ENCODE measurements at places on chromosomes 11 and 22.
A peak's percentile ranks its signal among the peaks of the same experiment; 100 is the strongest.

DNA sequence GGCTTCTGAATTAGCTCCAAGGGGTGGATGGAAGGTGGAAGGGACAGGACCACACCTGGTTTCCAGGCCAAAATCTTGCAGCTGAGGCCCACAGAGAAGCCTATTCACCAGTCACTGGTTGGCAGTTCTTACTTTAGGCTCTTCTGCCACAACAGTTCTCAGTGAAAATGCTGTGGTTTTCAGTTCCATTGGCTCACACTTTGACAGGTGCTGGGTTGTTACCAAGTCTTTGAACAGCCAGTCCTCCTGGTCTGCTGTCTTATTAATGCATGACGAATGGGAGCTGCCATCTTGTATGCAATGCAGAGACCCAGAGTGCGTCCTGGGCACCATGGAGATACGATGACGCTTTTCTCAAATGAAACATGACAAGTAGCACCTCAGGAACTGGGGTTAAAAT lies 232.0 kb upstream of the ZBED5 start:
- no peak for DNase-seq

GRCh38 chr11:44834846-44835245 lies 108.1 kb downstream of the TSPAN18 start:
- DNase-seq: no peak

DNA sequence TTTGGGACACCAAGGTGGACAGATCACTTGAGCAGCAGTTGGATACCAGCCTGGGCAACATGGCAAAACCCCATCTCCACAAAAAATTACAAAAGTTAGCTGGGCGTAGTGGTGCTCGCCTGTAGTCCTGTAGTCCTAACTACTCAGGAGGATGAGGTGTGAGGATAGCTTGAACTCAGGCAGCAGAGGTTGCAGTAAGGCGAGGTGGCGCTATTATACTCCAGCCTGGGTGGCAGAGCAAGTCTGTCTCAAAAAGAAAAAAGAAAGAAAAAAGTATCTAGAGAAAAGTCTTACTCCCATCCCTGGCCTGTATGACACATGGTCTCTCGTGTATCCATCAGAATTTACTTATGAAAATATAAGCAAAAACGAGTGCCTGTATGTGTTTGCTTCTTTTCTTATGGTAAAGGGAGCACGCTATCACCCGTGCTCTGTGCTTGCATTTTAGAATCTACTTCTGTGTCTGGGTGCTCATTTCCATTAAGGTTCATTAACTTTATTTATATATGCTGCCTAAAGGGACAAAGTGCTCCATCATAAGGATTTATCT lies 15.4 kb upstream of the CPT1A start:
- no peak for DNase-seq

GRCh38 chr11:78927511-78927910 lies 352.8 kb upstream of the NARS2 start:
- no peak for DNase-seq

- DNase-seq: no peak
These were observed 30.6 kb downstream of the KIRREL3 start for GRCh38 chr11:126969865-126970479.

DNA sequence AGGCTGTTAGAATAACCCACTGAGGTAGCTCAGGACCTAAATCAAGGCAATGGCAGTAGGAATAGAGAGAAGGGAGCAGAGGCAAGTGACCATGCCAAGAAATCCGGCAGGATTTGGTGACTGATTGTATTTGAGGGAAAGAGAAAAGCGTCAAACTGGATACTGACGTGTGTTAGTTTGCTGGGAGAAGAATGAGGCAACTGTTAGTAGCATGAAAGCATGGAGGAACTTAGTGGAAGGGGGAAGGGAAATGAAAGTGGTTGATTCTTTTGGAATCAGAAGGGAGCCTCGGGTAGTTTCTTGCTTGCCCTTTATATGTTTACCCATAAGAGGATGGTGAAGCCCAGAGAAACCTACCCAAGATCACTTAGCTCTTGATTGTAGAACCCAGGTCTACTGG lies 8.3 kb downstream of the PPFIBP2 start:
- no peak for DNase-seq

GRCh38 chr11:10483584-10483983 lies 28.5 kb downstream of the AMPD3 start:
- no peak for DNase-seq

DNA sequence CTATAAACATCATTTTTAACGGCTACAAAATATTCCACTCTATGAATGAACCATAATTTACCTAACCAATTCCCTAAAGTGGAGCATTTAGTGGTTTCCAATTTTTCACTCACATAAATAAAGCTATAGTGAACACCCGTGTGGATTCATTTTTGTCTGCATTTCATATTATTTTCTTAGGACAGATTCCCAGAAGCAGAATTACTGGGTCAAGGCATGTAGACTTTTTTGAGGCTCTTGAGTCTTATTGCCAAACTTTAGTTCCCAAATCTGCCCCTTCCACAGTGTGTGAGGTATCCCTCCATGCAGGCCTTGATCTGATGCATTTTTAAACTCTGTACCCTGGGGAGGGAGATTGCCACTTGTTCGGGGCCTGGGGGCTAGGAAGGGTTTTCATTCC lies 198.2 kb downstream of the TENM4 start:
- DNase-seq: no peak

GRCh38 chr22:32557444-32557843 lies 82.8 kb downstream of the FBXO7 start:
- no peak for DNase-seq

GRCh38 chr11:67254798-67255197 lies 11.5 kb upstream of the GRK2 start:
- DNase-seq: no peak

DNA sequence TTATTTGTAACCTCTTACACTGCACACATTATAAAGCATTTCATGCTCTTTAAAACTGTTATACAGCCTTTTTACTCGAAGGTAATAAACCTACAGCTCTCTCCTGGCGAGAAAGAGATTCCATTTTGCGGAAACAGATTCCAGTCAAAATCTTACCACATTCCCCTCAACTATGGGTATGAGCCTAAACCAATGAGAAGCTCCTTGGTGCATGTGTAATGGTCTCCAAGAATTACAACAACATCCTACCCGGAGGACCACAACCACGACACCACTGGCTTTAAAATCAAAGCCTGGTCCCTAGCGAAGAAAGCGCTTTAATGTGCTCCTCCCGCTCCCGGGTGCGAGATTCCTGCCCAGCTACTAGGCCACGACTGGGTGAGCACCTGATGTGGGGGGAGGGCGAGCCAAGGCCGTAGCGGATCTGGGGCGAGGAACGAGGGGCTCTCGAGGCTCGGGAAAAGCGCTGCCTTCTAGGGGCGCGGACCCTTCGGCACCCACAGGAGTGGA lies 821 bp downstream of the CELF1 start:
- peak; percentile 51 for DNase-seq

- DNase-seq: no peak
These were observed at the start of gene OOSP3 for GRCh38 chr11:59878575-59878974. OOSP3 (plus strand) TSS chr11:59878782; CDS start chr11:59878809, 27 bp downstream.

DNA sequence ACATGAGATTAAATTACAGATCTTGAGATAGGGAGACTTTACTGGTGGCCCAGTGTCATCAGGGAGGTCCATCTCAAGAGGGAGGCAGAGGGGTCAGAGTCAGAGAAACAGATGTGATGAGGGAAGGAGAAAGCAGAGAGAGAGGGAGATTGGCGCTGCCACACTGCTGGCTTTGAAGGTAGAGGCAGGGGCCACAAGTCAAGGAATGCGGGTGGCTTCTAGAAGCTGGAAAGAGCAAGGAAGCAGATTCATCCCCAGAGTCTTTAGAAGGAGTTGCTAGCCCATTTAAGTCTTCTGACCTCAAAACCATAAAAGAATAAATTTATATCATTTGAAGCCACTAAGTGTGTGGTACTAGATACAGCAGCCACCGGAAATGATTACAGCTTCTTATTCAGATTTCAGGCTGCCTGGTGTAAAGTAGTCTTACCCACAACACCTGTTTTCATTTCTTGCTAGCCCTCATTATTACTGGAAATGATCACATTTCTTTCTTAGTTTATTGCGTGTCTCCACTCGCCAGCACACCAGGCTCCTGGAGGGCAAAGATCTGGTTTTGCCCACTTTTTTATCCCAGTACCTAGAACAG lies 12.6 kb upstream of the SERPINH1 start:
- DNase-seq: no peak

GRCh38 chr11:1499261-1499890 lies 12.8 kb upstream of the MOB2 start:
- DNase-seq: no peak

DNA sequence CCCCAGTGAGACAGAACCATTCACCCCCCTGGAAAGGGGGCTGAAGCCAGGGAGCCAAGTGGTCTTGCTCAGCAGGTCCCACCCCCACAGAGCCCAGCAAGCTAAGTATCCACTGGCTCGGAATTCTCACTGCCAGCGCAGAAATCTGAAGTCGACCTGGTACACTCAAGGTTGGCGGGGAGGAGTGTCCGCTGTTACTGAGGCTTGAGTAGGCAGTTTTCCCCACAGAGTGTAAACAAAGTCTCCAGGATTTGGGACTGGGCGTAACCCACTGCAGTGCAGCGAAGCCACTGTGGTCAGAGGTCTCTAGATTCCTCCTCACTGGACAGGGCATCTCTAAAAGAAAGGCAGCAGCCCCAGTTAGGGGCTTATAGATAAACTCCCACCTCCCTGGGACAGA lies 10.0 kb downstream of the PATE1 start:
- no peak for DNase-seq

DNA sequence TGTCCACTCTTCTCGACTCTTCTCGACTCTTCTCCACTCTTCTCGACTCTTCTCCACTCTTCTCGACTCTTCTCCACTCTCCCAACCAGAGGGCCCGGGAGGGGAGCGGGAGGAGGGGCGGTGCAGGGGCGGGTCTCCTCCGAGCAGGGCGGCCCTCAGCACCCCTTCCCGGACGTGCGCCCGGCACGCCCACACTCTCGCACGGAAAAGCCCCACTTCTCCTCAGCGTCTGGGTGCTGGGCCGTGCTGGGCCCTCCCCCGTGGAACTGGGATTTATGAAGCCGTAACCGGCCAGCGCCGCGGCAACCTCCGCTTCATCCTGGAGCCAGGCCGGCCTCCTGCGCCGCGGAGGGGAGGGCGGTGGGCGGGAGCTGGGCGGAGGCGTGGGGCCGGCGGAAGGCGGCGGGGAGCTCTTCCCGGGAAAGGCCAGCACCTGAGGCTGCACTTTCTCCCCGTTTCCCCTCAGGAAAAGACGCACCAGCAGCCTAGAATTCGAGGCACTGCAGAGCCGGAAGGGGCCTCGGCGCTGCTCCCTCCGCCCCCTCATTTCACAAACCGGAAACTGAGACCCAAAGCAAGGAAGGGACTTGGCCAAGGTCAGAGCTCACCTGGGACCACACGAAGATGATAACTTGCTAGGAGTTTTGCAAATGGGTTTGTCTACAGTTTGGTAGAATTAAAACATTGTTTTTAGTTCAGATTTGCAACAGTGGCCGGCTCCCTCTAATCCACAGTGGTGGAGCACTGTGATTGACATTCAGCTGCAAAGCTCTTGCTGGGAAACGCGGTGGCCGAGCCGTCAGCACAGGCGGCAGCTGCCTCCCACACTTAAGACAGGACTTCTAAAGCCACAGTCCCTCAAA lies 31.6 kb upstream of the JAM3 start:
- DNase-seq: peak; percentile 72

DNA sequence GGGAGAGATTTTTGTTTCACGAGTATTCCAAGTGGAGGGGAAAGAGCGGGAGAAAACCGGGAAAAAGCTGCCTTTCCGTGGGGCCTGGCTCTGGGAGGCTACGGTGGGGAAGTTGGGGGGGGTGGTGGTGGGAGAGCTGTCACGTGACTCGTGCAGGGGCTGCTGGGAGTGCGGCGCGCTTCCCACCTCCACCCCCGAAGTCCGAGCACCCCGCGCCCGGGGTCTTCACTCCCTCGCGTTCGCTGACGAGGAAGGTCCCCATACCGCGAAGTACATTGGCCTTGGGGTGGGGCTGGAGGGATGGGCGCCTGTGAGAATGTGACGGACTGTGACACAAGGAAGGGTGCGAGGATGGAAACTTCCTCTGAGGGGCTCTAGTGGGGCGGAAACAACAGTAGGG lies at the start of gene TEX12:
Gene TEX12, plus strand, starts transcription at position 228 of the 400 bp plus-strand sequence. CDS start 1,897 bp downstream, outside the sequence.
- no peak for DNase-seq

DNA sequence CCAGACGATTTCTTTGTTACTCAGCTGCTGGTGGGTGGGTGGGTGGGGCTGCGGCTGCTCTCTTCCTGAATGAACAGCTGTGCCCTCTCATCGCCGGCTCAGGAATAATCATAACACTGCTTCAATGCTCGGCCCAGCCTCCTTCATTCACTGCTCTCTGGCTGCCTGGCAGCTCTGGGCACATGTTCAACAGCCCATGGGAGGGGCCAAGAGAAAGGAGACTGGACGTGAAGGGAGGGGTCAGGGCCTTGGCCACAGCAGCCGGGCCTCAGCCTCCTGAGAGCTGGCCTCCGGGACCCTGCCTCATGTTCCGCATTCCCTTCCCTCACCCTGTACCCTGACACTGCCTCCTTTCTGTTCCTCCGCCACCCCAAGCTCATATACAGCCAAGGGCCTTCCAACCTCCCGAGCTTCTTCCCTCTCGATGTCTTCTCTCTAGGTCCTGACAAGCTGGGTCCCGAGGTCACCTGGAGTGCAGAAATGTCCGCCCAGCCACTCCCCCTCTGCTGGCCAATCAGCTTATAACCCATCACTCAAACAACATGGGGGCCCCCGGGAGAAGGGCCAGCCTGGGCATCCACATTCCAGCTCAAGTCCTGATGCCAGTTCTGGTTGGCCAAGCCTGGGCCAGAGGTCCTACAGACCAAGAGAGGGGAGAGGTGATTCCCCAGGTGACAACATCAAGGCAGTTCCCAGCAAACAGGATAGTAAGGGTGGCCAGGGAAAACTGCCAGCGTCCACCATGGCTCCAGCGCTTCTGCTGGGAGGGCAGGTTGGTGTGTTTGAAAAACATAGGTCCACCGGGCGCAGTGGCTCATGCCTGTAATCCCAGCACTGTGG lies 3.2 kb upstream of the CSDC2 start:
- DNase-seq: no peak

DNA sequence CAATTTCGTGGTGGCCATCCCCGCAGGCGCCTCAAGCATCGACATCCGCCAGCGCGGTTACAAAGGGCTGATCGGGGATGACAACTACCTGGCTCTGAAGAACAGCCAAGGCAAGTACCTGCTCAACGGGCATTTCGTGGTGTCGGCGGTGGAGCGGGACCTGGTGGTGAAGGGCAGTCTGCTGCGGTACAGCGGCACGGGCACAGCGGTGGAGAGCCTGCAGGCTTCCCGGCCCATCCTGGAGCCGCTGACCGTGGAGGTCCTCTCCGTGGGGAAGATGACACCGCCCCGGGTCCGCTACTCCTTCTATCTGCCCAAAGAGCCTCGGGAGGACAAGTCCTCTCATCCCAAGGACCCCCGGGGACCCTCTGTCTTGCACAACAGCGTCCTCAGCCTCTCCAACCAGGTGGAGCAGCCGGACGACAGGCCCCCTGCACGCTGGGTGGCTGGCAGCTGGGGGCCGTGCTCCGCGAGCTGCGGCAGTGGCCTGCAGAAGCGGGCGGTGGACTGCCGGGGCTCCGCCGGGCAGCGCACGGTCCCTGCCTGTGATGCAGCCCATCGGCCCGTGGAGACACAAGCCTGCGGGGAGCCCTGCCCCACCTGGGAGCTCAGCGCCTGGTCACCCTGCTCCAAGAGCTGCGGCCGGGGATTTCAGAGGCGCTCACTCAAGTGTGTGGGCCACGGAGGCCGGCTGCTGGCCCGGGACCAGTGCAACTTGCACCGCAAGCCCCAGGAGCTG lies 24.8 kb downstream of the ADAMTS15 start:
- DNase-seq: no peak

Measured in DND-41 (cell line).